GM23248 (cell line): ENCODE measurements at places on chromosomes 7 and 10.
A peak's percentile ranks its signal among the peaks of the same experiment; 100 is the strongest.

GRCh38 chr10:108014902-108015177 lies 850.3 kb upstream of the SORCS1 start:
- no peaks in the 10 kb centered on the region for H3K4me1 ChIP-seq
- no peak for DNase-seq
- H3K27ac ChIP-seq, result no peak overlapping the region
- H3K27me3 ChIP-seq, result no peaks in the 10 kb centered on the region
- no peaks in the 10 kb centered on the region for H3K36me3 ChIP-seq

GRCh38 chr10:85848756-85849155 lies 517.8 kb downstream of the GRID1 start:
- H3K27me3 ChIP-seq, result no peaks in the 10 kb centered on the region
- H3K36me3 ChIP-seq, result no peaks in the 10 kb centered on the region
- H3K4me1 ChIP-seq, result no peaks in the 10 kb centered on the region
- no peak overlapping the region for H3K4me3 ChIP-seq

GRCh38 chr10:71083716-71083975 lies 128.7 kb upstream of the UNC5B start:
- peaks cover 17% of the 10 kb centered on the region; the same call in 1 of the 2 replicates for H3K27me3 ChIP-seq
- no peak overlapping the region for H3K4me3 ChIP-seq
- no peaks in the 10 kb centered on the region for H3K4me1 ChIP-seq
- no peaks in the 10 kb centered on the region for H3K36me3 ChIP-seq

- H3K27me3 ChIP-seq, result no peaks in the 10 kb centered on the region
- no peak overlapping the region for H3K27ac ChIP-seq
- H3K4me1 ChIP-seq, result peaks cover 44% of the 10 kb centered on the region
Measured at GRCh38 chr10:61834519-61834918, 67.0 kb upstream of the ARID5B start.

DNA sequence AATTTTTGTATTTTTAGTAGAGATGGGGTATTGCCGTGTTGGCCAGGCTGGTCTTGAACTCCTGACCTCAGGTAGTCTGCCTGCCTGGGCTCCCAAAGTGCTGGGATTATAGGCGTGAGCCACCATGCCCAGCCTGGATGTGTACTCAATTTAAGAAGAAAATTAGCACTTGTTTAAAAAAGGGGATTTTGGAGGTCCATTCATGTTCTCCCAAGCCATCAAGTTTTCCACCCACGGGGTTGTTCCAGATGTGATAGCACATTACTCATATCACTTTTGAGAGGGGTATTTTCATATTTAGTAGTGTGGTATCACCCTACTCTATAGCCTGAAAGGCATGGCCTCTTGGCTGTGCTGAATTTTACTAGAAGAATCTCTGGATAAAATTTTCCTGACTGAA lies 10.5 kb upstream of the SLC26A3 start:
- no peak overlapping the region for H3K27ac ChIP-seq
- H3K27me3 ChIP-seq, result no peaks in the 10 kb centered on the region
- no peak overlapping the region for H3K4me3 ChIP-seq
- DNase-seq, result no peak

GRCh38 chr10:132974249-132974796 lies 32.0 kb upstream of the CFAP46 start:
- no peaks in the 10 kb centered on the region for H3K36me3 ChIP-seq
- no peak for DNase-seq
- peaks cover 14% of the 10 kb centered on the region for H3K27me3 ChIP-seq
- H3K27ac ChIP-seq, result no peak overlapping the region
- H3K4me1 ChIP-seq, result no peaks in the 10 kb centered on the region

DNA sequence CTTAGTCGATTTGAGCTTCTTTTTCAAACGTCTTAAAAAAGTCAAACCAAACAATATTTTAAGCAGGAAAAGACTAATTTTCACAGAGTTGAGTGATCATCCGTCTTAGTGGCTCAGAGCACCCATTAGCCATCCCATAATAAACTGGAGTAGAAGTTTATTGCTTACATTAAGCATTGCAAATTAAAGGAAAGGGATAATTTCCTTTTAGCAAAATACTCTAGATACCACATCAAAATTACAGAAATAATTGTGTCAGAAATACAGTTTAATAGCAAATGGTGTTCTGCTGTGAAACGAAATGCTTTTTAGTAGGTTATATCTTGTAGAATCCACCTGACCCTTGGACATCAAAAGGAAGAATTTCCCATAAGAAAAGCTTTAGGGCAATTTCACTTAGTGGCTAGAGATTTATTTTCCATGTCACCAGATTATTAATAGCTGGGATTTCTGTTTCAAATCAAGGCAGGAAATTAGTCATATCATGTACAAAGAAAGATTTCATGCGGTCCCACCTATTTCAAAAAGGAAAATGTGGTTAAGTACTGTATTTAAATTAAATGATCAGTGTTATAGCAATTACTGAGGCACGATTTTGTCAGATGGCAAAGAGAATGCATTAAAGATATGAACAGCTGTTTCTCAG lies 96.2 kb downstream of the NPTX2 start:
- no peaks in the 10 kb centered on the region for H3K36me3 ChIP-seq
- H3K4me3 ChIP-seq, result no peak overlapping the region
- H3K27me3 ChIP-seq, result no peaks in the 10 kb centered on the region; the same call in 1 of the 2 replicates
- no peaks in the 10 kb centered on the region for H3K4me1 ChIP-seq
- DNase-seq, result no peak
- H3K27ac ChIP-seq, result no peak overlapping the region

- peaks cover 11% of the 10 kb centered on the region; the same call in 1 of the 2 replicates for H3K4me1 ChIP-seq
- no peaks in the 10 kb centered on the region for H3K36me3 ChIP-seq
- H3K4me3 ChIP-seq, result no peak overlapping the region
- no peak overlapping the region for H3K27ac ChIP-seq
- DNase-seq, result no peak
- H3K27me3 ChIP-seq, result no peaks in the 10 kb centered on the region
Measured at GRCh38 chr10:60400366-60400765, 10.7 kb upstream of the ANK3 start.

- no peak overlapping the region for H3K27ac ChIP-seq
- no peaks in the 10 kb centered on the region for H3K4me1 ChIP-seq
- no peak for DNase-seq
- no peaks in the 10 kb centered on the region for H3K27me3 ChIP-seq
Measured at GRCh38 chr10:1598393-1599153, 138.8 kb downstream of the ADARB2 start.

DNA sequence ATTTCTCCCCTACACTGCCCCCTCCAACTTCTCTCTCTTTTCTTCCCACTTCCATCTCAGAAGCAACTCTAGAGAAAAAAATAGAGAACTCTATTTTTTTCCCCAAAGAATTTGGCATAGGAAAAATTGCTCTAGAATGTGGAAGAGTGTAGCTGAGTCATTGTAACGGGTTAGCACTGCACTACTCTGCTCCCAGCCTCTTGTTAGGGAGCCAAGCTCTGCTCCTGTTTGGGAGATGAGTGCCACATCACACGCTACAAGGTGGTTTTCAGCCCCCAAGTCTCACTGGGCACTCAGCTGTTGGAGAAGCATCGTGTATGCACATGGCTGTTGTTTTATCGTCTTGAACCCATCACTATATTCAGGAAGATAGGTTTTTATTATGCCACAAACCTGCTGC lies 136.4 kb downstream of the BMPER start:
- no peak overlapping the region for H3K4me3 ChIP-seq
- no peaks in the 10 kb centered on the region for H3K27me3 ChIP-seq
- H3K4me1 ChIP-seq, result peaks cover 46% of the 10 kb centered on the region
- peak overlapping the region; percentile 83 for H3K27ac ChIP-seq

GRCh38 chr7:90842430-90842788 lies 246.3 kb downstream of the CDK14 start:
- DNase-seq, result no peak
- no peak overlapping the region for H3K4me3 ChIP-seq
- no peak overlapping the region for H3K27ac ChIP-seq
- no peaks in the 10 kb centered on the region for H3K27me3 ChIP-seq
- no peaks in the 10 kb centered on the region for H3K4me1 ChIP-seq
- no peaks in the 10 kb centered on the region for H3K36me3 ChIP-seq

- H3K36me3 ChIP-seq, result no peaks in the 10 kb centered on the region
- no peak overlapping the region for H3K4me3 ChIP-seq
- 0 out of 2 replicates have a peak, but pooled peaks cover 5% of the 10 kb centered on the region for H3K4me1 ChIP-seq
- peaks cover 51% of the 10 kb centered on the region for H3K27me3 ChIP-seq
- peak; percentile 30 for DNase-seq
- no peak overlapping the region for H3K27ac ChIP-seq
Measured at GRCh38 chr10:72088889-72089575, 681 bp upstream of the SPOCK2 start.

- no peaks in the 10 kb centered on the region for H3K36me3 ChIP-seq
- DNase-seq, result peak; percentile 79
- H3K27ac ChIP-seq, result peak overlapping the region; percentile 41
- H3K4me1 ChIP-seq, result peaks cover 32% of the 10 kb centered on the region
Measured at GRCh38 chr7:18895456-18895855, 222.0 kb downstream of the TWIST1 start.
